Activated CD4-positive, alpha-beta T cell treated with anti-CD3 and anti-CD28 coated beads, Interleukin-2, Interleukin-4, amounts not matched to agents 100 ng/mL and 50 ng/mL, durations not matched to agents 16 hours and 8 hours (primary cell): ENCODE measurements at places on chromosomes 1 and 21.

GRCh38 chr1:160069460-160070231, at the start of gene KCNJ10:
Gene KCNJ10, minus strand, starts transcription at chr1:160070160. Its CDS starts 27,628 bp downstream, at chr1:160042532.
- DNase-seq = no peak

DNA sequence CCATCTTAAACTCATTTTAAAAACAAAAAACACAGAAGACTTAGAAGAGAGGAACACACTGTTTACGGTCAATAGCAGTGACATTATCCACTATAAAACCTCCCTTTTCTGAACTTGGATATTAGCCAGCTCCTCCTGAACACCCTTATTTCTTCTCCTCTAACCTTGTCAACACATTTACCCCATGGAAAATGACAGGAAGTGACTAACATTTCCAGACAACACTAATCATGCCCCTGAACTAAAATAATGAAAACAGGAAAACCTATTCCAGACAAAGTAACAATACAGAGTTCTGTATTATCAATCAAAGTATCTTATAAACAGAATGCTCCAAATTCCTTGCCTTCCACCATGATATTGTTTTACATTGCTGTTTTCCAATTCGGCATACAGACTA, 45.3 kb downstream of the PALMD start:
- DNase-seq = no peak

- DNase-seq = no peak
Measured at GRCh38 chr21:35989138-35989735, 71.1 kb downstream of the SETD4 start.

GRCh38 chr21:27761623-27762022, 794.7 kb upstream of the ADAMTS5 start:
- DNase-seq = no peak

DNA sequence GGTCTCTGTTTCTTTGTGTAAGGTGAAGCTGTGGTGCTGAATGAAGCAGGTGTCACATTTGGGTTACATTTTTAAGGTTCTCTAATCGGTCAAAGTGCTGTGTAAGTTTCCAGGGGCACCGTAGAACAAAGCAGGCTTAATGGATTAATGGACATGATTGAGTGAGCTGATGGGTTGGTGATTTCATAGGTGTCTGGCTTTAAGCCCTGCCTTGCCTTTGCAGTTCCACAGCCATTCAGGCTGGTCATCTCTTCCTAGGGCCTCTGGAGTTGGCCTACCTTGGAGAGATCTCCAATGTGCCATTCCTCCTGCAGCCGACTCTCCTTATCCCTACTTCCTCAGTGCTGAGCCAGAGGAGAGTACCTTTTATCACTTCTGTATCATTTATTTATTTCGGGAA, 15.2 kb downstream of the GALNT2 start:
- DNase-seq = no peak

GRCh38 chr21:20617130-20617529, 381.1 kb upstream of the NCAM2 start:
- DNase-seq = no peak

- peak; percentile 80 for DNase-seq
Measured at GRCh38 chr1:206757524-206758266, 12.9 kb upstream of the IL19 start.

GRCh38 chr1:35633547-35633946, 7.8 kb downstream of the PSMB2 start:
- no peak for DNase-seq

GRCh38 chr1:54400329-54400728, 5.9 kb downstream of the SSBP3 start:
- peak; percentile 17 for DNase-seq

GRCh38 chr1:43272576-43273571, 3.1 kb downstream of the TMEM125 start:
- no peak for DNase-seq

DNA sequence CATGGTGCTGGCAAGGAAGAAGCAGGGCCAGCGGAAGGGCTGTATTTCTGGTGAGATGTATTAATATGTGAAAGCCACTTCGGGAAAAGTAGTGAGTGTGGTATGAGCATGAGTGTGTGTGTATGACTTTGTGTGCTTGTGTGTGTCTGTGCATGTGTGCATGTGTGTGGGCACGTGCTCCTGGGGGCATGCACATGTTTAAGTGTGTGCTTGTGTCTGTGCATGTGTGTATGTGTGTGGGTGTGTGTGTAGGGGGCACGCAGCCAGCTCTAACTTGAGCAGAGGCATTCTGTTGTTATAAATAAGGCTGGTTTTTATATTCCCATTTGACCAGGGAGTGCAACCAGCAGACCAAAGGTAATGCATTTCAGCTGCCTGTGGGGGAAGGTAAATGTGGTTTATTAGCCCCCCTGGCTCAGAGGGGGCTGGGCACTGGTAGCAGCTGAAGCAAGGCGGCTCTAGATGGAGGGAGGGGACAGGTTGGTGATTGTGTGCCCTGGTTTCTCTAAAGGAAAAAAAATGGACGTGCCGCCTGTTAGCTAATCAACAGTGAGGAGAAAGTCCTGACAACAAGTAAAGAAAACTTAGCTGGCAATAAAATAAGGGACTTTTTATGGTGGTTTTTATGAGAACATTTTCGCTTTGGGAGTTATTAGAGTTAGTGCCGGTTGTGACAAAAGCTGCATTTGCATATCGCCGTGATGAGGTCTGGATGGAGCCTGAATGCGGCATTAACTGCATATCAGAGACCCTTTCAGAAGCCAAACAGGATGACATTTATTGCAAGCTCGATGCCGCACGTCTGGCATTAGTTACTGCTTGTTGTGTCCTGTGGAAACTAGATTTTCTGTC, 180.1 kb downstream of the CAMTA1 start:
- no peak for DNase-seq

GRCh38 chr1:232538224-232538942, 91.5 kb downstream of the SIPA1L2 start:
- DNase-seq = no peak

DNA sequence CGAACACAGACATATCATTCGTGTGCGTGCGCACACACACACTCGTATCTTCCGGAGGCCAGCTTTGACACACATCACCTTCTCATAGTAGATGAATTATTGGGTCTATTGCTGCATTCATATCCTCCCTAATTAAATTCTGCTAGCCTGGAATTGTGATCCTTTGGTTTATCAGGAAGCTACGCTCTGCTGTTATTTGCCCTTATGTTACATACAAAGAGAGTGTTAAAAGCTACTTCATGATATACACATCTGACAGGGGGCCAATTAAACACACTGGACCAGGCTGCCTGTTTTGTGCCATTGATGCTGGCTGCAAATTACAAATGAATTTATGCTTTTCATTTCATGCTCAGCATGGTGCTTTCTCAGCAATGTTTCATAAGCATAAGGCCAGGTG, 252.0 kb downstream of the RHOU start:
- no peak for DNase-seq

DNA sequence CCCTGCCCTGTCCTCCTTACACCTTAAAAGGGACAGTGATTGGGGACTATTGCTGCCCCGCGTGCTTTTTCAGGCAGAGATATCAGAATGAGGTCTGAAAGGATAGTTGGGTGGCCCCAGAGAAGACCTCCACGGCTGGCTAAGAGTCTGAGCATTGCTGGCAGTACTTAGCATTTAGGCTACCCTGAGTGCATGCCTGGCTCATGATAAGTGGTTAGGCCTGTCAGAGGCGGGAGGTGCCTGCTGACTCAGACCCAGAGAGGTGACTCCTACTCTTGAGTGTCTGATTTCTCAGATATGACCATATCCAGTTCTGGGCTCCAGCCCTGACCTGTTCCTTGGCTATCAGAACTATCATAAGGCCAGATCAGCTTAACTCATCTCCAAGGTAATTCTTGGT, 213.7 kb downstream of the PBX1 start:
- peak; percentile 26 for DNase-seq

DNA sequence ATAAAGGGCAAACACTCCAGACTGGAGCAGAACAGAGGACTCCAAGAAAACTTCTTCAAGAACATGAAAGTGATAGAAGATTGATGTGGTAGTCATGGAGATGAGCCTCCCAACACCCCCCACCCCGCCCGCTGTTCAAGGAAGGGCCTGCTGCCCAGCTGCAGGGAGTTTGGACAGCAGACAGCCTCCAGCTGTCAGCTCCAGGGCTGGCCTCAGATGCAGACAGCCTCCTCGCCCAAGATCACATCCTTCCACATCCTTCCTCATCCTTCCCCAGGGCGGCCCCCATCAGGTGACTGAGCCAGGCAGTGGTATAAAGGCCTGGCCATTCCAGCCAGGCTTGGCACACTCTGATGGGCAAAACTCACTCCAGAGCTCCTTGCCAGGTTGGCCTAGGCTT, 24.6 kb downstream of the HMGN2 start:
- DNase-seq = no peak

DNA sequence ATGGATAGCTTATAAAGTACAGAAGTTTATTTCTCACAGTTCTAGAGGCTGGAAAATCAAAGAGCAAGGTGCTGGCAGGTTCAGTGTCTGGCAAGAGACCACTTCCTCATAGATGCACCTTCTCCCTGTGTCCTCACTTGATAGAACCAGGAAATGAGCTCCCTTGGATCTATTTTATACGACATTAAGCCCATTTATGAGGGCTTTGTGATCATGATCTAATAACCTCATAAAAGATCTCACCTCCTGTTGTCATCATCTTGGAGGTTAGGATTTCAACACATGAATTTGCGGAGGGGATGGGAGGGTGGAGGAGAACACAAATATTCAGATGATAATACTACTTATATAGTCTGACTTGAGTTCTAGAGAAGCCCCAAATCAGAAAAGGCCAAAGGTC, 222.1 kb upstream of the SNX7 start:
- DNase-seq = no peak

DNA sequence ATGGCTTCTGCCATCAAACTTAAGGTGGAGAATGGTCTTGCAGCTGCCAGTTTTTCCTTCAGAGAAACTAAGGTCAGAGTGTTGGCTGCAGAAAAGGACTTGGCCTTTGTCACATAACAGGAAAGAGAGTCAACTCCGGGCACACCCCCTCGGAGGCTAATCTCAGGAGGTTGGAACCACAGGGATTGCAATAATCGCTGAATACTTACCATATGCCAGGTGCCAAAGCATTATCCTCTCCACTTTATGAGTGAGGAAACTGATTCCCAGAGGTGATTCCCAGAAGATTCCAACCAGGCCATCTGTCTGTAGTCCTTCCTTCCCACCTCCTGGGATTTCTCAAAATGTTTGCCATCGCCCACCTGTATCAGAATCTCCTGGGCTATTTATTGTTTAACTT, 54.0 kb downstream of the LACTBL1 start:
- no peak for DNase-seq

GRCh38 chr1:11417162-11417561, 61.8 kb upstream of the DISP3 start:
- no peak for DNase-seq

DNA sequence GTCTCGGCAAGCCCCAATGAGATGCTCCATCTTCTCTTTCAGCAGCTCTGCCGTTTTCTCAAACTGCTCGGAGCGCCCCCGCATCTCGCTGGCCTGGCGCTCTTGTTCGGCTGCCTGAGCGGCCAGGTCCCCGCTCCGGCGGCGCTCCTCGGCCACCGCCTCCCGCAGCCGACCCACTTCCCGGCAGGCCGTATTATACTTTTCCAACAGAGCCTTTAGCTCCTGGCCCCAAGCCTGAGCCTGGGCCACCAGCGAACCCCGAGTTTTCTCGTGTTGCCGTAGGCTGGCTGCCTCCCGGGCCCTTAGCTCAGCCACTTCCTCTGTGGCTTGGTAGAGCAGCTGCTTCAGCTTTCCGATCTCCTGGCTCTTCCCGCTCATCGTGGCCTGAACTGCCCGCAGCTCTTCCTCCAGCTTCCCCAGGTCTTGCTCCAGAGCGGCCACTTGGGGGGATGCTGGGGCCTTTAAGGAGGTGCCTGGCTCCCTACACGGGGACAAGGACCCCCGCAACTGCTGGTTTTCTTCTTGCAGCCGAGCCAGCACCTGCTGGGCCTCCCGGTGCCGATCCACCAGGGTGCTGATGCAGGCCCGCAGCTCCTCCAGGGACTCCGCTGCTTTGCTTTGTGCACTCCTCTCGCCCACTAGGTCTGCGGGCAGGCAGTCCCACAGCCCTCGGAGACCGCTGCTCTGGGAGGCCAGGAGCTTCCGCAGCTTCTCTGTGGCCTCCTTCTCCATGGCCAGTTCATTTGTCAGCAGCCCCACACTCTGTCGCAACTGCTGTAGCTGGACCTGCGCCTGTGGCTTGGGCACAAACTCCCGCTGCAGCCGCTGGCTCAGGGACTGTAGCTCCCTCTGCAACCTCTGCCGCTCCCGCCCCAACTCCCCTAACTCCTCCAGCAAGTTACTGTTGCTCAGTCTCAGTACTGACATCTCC, 13.4 kb upstream of the PIAS3 start:
- DNase-seq = peak; percentile 24

- DNase-seq = no peak
Measured at GRCh38 chr1:65995928-65996327, 203.2 kb downstream of the PDE4B start.

- no peak for DNase-seq
Measured at GRCh38 chr1:155003766-155004351, 1.3 kb downstream of the ZBTB7B start.

DNA sequence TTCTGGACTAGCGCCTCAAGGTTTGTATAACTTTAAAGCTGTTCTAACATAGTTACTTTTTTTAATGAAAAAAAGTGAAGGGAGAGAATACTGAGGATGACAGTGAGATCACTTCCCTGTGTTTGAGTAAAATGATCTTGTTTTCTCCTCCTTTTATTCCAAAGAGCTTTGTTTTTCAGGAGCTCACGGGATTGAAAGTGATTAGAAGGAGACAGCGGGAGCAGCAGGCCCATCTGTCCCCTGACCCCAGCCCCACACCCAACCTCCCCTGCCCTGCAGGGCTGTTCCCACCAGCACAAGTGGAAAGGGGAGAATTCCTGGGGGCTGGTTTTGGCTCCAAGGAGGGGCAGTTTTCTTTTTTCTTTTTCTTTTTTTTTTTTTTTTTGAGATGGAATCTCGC, 2.1 kb upstream of the DNMT3L start:
- DNase-seq = no peak

- DNase-seq = peak; percentile 22
Measured at GRCh38 chr21:36104317-36105300, 30.3 kb upstream of the CBR3 start.

DNA sequence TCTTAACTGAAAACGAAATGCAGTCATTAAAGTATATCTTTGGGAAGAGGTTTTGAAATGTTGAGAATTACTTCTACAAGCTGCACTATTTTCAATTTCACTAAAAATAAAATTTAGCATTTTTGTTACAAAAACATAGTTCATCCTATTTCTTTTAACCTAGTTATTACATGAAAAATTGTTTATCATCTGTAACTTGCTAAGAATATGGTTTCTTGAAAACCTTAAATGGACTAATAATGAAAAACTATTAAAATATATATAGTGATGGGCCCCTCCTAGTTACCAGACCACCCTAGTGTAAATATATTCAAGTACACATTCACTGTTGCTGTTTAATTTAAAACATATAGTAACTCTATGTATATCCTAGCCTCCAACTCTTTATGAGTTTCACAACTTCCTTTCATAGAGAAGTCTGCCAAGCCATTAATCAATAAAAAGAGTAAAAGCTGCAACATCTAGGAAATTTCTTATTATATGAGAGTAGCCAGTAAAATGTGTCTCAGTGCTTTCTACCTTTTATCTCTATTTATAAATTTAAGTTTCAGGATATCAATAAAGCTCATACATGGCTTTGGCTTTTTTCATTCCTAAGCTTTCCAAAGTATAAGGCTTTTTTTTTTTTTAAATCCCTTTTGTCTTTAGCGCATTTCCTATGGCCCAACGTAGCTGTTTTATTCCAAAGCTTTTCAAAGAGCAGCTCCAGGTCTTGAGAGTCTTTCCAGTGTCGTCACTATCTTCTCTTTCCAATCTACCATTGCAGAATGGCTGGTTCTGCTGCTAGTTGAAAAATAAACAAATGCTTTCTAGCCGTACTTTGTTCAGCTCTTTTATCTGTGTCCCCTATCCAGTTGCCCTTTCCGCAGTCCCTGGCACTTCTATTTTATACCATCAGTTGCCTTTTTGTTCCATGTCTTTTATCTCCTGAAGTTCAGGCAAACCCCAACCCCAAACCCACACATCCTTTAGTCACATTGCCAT, 6.5 kb downstream of the IRF2BP2 start:
- no peak for DNase-seq
